NCI-H1417 treated with DMSO at 0.1 percent for 48 hours (cell line): ENCODE measurements at places on chromosomes 1 and 21.

- no peak for DNase-seq
Measured at GRCh38 chr1:67700220-67700619, 15.2 kb downstream of the GADD45A start.

DNA sequence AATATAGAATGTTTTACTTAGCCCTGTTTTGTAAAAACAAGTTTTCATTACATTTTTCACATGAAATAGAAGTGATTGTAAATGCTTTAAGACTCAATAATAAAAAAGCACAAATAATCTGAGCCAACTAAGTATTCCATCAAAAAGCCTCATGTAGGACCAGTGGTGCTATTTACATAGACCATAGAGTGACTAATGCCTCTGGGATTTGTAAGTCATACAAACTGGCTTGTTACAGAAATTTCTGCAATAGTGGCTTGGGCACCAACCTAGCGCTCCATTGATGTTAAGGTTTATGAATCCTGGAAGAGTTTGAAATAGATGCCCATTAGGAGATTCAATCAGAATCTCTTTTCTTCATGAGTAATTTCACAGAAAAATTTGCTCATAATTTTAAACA lies 31.9 kb downstream of the ZMYM1 start:
- no peak for DNase-seq

DNA sequence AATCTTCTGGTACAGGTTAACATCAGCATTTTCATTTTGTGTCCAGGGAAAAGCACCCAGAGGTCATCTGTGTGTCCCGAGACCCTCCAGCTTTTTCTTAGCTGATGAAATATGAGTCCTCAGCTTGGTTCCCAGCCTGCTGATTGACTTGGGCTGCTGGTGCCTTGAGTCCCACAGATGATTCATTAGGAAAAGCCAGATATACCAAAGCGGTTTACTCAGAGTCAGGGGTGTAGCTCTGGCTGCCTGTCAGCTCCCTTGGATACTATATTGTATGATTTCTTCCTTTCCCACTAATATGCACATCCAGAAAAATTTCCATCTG lies 43.7 kb upstream of the MAB21L3 start:
- DNase-seq: no peak

GRCh38 chr1:22662318-22662717 lies 9.3 kb downstream of the C1QB start:
- DNase-seq: no peak

GRCh38 chr1:78869136-78869535 lies 137.4 kb downstream of the ADGRL4 start:
- DNase-seq: no peak

DNA sequence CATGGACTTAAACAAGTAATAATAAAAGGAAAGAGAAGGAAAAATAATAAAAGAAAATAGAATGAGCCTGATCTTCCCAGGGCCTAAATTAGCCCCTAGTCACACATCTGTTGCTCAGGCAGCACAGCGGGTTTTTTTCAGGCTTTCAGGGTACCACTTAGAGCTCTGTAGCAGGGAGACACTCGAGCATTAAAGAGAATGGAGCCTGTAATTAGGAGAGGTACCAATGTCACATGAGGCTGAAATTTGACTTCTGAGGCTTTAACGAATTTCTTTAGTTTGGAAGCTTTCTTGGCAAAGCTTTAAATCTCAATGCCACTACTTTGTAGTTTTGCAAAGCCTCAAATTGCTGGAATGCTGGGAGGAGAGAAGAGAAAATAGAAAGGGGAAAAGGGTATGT lies 116.3 kb downstream of the AK5 start:
- peak; percentile 25 for DNase-seq

GRCh38 chr1:154716011-154716410 lies 108.0 kb upstream of the ADAR start:
- no peak for DNase-seq

GRCh38 chr1:8482979-8483381 lies 165.1 kb downstream of the SLC45A1 start:
- DNase-seq: no peak

- DNase-seq: no peak
Measured at GRCh38 chr1:8905582-8906191, 27.2 kb upstream of the ENO1 start.

DNA sequence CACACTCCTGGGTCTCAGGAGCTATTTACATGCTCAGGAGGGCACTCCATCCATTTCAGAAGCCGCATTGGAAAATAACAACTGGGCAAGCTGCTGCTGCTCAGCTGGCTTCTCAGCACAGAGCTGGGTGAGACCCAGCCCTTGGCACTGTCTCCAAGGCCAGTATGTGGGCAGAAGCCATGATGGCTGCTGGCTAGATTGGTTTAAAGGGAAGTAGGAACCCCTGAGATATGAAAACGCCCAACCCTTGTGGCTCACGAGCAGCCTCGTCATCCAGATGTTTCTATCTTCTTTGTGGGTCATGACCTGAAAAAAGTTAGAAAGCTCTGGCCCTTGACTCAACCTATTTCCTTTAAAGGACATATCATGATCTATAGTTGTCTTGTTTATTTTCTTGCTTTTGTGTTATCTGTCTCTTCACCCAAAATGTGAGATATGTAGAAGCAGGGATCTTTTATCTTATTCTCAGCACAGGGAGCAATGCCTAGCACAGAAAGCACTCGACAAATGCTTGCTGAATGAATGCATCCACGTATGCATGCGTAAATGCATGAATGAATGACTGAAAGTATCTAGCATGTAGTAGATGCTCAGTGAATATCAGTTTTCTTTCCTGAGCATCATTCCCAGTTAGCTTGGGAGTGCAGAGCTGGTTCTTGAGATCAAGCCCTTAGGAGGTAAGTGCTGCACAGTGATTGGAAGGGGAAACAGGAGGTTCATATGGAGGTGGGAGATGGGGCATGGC lies 11.6 kb downstream of the MYBPH start:
- no peak for DNase-seq

DNA sequence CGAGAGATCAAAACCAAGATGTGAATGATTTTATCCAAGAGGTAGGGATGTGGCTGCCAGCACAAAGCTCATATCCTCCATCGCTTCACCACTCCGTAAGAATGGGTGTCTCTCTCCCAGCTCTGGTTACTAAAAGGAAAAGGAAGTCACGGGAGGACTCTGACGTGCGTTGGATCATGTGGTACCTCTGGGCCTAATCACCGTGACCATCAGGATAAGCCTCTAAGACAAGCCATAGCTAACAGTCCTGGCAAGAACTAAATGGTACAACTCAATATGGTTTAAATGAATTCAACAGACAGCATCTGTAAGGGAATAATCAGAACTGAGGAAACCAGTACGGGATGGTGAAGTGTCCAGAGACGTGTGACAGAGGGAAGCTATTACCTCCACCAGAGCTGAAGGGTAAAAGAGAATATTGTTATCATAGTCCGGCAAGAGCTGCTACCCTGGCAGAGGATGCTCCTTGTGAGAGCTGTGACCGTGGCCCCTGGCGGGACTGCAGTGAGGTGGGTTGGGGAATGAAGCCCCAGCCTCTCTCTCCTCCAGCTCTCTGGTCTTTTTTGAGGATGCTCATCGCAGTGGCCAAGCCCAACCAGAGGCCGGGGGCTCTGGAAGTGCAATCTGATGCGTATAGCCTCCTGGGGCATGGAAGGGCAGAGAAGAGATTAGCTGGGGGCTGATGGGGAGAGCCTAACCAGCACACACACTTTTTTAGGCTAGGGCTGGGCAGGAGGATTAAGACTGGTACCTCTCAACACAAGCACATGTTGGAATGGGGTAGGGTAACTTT lies 54.2 kb downstream of the KIAA1614 start:
- no peak for DNase-seq

DNA sequence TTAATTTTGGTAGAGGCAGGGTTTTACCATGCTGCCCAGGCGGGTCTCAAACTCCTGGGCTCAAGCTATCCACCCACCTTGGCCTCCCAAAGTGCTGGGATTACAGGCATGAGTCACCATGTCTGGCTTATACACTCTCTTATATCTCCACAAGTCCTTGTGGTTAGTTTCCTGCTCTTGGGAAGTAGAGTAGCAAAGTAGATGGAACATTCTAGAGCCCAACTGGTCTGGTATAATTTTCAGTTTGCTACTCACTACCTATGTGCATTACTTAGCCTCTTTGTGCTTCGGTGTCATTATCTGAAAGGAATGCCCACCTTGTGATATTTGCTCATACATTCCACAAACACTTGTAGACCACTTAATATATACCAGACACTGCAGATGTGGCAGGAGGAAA lies 96.6 kb upstream of the IPO9 start:
- no peak for DNase-seq

DNA sequence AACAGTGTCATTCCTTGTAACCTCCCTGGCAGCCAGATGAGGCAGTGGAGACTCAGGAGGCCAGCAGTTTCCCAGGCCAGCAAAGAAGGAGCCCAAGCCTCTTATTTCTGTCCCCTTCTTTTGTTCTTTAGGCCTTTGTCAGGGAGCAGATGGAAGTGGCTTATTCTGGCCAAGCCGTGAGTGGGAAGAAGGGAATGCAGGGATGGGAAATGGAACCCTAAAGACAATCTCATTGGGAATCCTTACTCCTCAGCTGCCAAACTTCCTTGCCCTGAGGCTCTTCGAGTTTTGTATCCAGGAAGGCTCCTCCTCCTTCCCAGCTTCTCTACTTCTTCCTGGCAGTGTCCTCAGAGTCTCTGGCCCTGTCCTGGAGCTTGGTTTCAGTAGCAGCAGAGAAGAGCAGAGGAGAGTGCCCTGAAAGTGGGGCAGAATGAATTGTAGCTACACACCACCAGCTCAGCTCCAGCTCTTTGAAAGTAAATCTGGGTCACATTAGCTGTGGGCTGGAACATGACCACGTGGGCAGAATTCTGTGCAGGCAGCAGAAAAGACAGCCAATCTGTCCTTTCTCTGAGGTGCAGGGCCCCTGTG lies 63.9 kb downstream of the NDUFS5 start:
- no peak for DNase-seq

GRCh38 chr1:10901091-10901890 lies 104.8 kb upstream of the CASZ1 start:
- DNase-seq: no peak

GRCh38 chr1:47930210-47930840 lies 66.9 kb downstream of the TRABD2B start:
- no peak for DNase-seq

DNA sequence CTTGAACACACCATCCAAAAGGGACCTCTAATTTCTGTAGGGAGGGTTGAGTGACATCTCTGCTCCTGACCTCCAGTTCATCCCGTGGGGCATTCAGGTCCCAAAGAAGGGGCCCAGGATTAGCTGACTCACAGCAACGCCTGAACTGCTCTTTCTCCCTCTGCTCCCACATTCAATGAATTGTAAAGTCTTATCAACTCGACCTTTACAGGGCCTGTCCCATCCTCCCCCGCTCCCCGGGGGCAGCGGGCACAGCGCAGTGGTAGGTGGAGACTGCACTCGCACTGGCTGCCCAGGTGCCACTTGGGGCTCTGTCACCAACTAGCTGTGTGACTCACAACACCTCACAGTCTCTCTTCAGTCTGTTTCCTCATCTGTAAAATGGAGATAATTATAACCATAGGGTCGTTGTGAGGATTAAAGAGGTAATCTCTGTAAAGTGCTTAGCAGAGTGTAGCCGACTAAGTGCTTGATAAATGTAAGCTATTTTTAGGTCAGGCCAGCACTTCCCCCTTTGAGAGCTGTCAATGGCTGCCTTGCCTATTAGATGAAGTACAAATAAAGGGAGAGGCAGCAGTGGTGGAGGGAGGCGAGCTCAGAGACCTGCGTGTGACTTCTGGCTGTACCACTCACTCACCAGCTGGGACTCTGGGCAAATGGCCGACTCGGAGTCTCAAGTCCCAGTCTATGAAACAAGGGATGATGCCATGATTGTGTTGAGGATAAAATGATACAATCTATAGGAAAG lies 637 bp upstream of the MYBPHL start:
- peak; percentile 10 for DNase-seq

- DNase-seq: no peak
Measured at GRCh38 chr21:35664683-35665082, 395.6 kb downstream of the SETD4 start.

DNA sequence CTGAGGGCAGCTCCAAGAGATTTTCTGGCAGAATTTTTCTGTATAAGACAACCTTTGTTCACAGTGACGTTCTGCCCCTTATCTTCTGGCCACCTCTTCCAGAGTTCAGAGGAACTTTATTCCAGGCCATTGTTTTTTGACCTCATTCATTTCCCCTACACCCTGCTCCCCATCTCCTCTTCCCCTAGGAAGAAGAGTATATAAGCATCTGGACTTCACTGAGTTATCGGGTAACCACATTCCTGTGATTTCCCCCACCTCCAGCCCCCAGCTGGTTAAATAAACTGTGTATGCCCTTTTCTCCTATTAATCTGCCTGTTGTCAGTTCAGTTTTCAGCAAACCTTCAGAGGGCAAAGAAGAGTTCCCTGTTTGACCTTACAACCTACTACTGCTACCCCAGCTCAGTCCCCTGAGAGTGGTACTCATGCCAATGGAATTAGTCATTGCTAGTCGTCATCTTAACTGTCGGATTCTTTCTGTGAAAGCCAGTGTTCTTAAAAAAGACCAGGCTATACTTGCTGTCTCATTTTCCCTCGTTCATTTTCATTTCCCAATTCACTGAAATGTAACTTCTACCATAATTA lies 14.3 kb upstream of the ALG14 start:
- no peak for DNase-seq

DNA sequence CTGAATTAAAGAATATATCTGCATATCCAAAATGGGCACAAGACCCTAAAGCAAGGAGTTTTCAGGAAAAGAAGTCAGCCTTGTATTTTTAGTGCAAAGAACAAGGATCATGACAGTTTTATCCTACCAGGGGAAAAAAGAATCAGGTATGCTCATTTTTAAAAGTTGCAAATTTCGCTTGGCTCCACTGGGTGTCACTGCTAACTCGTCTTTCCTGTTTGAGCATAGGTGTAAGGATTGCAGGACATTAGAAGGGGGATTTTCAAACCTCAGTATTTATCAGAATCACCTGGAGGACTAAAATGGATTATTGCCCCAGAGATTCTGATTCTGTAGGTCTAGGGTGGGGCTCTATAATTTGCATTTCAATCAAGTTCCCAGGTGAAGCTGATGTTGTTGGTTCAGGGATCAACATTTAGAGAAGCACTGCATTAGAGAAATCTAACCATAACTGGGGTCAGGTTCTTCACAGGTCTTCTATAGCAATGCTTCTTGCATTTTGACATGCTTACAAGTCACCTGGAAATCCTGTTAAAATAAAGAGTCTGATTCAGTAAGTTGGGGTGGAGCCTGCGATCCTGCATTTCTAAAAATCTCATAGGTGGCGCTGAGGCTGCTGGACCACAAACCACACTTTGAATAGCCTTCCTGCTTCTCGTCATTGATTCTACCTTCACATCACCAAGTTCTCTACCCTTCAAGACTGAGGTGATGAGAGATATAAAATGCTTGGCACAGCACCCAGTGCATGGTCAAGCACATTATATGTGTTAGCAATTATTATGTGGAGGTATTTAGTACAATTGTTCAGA lies 39.6 kb downstream of the NUF2 start:
- DNase-seq: peak; percentile 27

- no peak for DNase-seq
Measured at GRCh38 chr1:110605446-110605845, 712 bp downstream of the KCNA2 start.

GRCh38 chr1:15277933-15278332 lies 30.9 kb downstream of the FHAD1 start:
- DNase-seq: no peak

DNA sequence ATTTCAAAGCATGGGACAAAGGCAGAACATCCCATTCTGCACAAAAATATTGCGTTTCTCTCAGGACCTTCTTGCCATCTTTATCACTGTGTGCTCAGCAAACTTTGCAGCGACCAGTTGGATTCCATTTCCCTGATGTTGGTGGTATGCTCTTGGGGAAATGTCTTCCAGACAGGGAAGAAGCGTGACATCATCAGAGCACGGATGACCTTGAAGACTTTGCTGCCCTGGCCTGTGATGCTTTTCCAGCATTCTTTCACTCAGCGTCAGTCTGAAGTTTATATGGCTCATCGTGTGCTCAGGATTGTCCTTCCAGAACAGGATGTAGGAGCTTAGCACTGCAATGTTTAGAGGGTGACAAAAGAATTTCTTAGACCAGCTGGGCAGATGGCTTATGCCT lies 131.4 kb upstream of the F3 start:
- DNase-seq: no peak
